Effector CD4-positive, alpha-beta T cell (primary cell): ENCODE measurements at places on chromosomes 13 and 19.

DNA sequence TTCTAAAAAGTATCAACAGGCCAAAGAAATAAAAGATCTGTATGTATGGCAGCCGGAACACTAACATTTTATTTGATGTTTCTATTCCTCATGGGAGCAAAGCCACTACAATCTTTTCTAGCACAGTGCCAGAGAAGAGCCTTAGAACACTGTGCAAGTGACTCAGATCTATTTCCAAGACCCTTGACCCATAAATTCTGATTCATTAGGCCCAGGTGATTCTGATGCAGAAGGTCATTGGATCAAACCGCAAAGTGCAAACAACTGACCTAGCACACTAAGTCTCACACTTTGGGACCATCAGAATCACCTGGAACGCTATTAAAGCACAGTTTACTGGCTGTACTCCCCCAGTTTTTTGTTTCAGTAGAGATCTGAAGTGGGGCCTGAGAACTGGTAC, 87.6 kb downstream of the MYCBP2 start:
- DNase-seq: no peak

- DNase-seq: no peak
Measured at GRCh38 chr13:101155920-101156319, 260.4 kb downstream of the NALCN start.

DNA sequence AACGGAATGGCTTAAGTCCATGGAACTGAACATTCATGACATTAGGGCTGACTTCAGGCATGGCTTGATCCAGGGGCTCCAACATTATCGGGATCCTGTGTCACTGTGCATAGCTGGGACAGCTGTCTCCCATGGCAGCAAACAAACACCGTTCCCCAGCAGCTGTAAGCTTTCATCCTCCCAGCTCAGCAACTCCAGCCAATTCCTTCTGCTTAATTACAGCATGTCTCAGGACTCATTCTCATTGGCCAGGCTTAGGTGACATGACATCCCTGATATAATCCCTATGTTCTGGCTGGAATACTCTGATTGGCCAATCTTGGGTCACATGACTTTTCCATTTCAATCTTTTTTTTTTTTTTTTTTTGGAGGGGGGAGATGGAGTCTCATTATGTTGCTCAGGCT, 10.9 kb upstream of the TLE5 start:
- no peak for DNase-seq

DNA sequence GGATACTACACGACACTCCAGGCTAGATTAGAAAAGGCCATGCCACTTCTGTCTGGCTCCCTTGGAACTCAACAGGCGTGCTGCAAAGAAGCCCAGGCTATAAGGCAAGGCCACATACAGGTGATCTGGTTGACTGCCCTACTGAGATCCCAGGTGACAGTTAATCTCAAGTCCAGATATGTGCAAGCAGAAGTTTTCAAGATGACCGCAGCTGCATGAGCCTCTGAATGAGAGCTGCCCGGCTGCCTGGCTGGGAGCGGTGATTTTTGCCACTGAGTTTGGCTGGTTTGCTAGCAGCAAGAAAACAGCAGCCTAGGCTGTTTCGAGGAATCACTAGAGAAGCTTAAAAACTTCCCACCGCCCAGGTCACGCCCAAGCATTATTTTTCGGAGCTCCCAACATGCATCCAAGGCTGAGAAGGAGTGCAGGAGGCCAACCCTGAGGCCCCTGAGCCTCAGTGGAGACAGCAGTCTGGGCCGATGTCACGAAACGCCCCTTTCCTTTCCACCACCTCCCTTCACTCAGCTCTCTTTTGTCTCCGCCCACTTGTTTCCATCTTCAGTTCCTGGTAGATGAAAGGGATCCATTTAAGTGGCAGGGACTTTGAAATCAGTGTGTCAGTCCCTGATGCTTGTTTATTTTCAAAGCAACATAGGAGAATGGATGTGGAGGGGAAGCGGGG, 14.0 kb upstream of the URI1 start:
- no peak for DNase-seq

GRCh38 chr13:54636231-54636630, 1607.6 kb downstream of the OLFM4 start:
- DNase-seq: no peak

GRCh38 chr13:98984118-98984517, 6.3 kb upstream of the DOCK9 start:
- DNase-seq: no peak

- no peak for DNase-seq
Measured at GRCh38 chr19:55442372-55442961, 633 bp downstream of the SHISA7 start.

DNA sequence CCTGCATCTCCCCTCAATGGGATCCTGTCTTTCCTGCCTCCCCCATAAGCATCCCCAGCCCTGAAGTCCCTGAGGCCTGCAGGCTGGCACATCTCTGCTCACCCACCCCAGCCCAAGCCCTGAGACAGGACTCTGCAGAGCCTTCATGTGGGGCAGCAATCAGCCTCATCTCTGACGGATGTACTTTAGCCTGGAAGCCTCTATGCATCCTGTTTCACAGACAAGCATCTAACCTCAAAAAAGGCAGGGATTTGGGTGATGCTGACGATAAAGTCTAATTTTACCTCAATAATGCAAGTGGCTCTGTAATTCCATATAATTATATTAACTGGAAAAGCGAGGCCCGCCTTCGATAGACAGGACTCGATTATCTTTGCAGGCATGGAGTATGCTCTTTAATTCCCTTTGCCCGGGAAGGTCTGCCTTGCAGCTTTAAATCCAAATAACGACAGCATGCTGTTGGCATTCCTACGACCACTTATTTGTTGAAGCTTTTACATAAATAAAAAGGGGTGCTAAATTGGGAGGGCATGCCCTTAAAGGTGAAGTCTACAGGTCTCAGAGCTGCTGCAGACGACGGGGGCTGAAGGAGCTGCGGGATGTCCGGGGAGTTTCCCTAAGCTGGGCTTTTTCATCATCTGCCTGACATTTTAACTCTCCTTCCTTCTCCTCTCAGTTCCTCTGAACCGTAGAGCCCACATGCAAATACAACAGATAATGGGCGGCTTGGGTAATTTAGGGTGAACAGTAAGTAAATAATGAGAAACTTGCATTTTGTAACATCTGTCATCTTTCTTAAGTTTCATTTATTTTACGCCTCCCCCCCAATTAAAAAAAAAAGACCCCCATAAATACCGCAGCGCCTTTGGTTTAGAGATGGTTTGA, 211.5 kb downstream of the URI1 start:
- no peak for DNase-seq

DNA sequence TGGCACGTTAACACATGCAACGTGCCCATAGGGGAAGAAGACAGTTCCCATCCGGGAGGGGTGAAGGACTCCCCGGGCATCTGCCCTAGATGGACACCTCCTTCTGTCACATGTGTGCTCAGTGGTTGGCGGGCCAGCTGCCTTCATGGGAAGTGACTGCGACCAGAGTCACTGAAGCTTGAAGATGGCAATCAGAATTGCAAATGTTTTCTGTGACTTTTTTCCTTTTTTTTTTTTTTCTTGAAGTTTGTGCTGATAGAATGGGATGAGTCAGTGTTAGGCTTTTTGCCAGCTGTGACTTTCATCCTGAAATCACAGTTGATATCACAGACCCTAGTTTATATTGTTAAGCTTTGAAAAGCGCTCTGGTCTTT, 109.2 kb upstream of the MCF2L start:
- DNase-seq: no peak

DNA sequence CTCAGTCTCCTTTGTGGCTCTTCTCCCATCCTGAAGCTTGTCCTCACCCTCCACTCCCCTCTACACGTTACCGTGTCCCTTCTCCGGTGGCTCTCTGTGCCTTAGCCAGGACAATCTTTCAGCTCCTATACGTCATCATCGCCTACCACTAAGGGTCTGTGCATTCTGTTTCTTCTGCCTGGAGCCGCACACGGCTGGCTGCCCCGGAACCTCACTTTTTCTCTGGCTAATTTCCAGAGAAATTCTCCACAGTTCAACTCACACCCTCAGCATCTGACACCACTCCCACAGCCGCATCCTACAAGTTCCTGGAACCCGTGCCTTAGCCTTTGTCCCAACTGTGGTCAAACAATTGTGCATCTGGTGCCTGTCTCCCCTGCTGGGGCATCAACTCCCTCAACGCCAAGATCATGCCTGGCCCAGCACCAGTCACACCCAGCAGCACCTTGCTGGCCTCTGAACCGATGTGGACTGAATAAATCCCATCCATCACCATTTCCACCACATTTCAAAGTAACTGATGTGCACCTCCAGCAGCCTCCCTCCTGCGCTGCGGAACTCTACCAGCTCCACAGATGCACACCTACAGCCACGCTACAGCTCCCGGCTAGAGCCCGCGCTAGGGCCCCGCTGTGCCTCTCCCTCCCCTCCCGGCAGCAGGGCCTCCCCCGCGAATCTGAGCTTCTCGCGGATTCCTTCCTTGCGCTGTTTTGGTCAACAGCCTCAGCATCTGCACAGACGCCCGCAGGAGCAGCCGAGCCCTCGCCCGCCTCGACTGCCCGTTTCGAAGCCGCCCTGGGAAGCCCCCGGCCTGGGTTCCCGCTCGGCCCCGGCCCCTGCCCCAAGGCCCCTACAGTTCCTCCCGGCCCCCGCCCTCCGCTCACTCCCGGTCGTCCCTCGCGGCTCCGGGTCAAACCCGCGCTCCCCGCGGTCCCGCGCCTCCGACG, 689 bp downstream of the DCUN1D2 start:
- no peak for DNase-seq

GRCh38 chr19:29666578-29667386, 1.5 kb downstream of the PLEKHF1 start:
- no peak for DNase-seq

DNA sequence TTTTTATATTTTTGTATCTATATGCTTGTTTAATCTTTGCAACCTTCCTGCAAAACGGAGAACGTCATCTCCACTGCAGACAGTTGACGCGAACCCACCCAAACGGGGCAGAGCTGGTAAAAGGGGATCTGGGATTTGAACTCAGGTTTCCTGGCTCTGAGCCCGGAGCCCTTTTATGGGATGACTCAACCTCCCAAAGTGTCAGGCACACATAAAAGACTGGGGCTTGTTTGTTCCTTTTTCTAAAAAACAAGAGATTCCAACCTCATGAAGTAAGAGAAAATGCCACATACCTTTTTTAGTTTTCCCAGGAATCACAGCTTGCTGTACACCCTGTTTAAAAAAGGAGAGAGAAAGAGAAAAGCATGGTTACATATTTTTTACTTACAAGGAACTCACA, 78.9 kb downstream of the GADD45B start:
- DNase-seq: no peak

GRCh38 chr19:45670670-45671453, 2.8 kb downstream of the GIPR start:
- no peak for DNase-seq

DNA sequence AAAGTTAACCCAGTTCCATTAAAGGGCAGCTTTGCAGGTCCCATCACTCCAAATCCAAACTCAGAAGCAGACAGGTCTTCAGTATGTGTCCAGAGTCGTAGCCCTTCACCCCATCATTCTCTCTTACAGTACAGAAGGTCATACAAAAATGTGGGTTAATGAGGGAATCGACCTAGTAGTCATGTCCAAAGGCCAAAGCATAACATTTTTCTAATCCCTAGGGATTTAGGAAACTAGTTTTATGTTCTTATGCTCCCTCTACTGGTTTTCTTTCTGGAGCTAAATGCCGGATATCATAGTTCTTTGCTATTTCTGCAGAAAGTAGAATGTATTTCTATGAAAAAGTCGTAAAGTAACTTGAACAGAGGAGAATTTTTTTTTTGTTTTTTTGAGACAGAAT, 72.2 kb downstream of the DHRS12 start:
- DNase-seq: no peak

DNA sequence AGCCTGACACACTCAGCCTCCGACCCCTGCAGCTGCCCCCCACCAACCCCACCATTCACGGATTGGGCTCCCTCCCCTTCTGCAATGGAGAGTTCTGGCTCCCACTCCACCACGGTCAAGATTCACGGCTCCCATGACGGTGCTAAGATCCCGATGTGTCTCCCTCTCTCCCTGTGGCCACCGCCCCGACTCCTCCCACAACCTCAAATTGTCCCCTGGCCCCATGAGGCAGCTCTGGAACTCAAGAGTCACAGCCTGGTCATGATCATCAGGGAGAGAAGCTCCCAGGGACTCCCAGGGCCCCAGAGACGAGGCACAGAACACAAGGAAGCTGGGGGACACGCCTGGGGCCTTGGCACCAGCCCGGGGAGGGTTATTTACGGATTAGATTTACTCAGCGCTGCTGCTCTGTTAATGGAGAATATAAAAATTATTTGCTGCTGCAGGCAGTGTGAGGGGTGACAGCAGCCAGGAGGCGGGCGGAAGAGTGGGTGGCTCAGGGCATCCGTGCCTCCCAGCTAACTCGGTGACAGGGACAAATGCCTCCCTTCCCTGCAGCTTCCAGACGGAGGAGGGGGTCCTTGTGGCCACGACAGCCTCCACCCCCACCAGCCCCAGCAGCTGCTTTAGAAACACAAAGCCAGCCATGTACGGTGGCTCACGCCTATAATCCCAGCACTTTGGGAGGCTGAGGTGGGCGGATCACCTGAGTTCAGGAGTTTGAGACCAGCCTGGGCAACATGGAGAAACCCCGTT, 184.2 kb downstream of the PTPRS start:
- no peak for DNase-seq

DNA sequence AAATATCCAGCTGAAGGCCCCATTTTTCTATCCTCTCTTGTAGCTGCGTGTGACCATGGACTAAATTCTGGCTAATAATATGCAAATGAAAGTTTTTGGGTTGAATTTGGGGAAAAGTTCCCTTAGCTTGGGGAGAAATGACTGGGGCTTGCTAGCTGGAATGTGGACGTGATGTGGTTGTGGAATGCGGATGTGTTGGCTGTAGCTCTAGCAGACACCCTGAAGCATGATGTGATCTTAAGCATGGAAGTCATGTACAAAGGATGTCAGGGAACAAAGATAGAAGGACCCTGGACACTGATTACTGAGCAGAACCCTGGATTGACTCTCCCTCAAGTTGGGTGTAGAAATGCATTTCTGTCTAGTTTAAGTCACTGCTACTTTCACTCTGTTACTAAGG, 25.4 kb upstream of the SCEL start:
- no peak for DNase-seq

GRCh38 chr13:90362707-90363106, 984.8 kb upstream of the MIR17HG start:
- DNase-seq: no peak

GRCh38 chr19:39906820-39907611, 27.4 kb downstream of the FCGBP start:
- no peak for DNase-seq

- no peak for DNase-seq
Measured at GRCh38 chr13:91214031-91214430, 133.5 kb upstream of the MIR17HG start.

DNA sequence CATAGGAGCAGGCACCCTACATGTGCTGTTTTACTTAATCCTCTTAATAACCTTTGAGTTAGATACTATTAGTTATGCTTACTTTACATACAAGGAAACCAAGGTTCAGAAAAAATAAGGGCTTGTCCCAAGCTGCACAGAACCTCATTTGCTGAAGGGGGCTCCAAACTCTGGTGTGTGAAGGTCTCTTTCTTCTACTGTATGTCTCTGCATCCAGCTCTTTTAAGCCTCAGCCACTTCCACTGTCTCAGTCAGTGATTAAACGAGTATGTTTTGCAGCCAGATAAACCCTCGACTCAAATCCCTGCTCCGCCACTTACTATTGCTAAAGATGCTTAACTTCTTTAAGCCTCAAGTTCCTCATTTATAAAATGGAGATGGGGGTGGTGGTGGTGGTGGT, 112.4 kb upstream of the WASF3 start:
- no peak for DNase-seq

- DNase-seq: no peak
Measured at GRCh38 chr19:12930002-12930645, 3.4 kb downstream of the FARSA start.
